NCI-H2171 treated with DMSO at 0.1 percent for 48 hours (cell line): ENCODE measurements at places on chromosomes 5 and 9.

DNA sequence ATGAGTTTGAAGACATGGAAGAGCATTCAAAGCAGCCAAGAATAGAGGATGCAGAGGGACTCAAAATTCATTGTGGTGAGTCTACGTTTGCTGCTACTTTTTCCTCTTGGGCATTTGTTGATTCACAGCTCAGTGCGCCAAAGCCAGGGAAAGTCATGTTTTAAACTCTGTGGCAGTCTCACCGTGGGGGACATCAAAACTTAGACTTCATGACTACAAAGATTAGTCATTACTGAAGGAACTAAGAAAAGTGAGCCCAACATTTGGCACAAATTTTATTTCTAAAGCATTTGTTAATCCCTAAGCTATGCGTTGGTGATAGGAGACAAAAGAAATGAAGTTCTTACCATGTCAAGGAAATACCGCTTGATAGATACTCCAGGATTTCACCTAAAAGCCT is 73.7 kb upstream of the MTAP start:
- no peak for DNase-seq

DNA sequence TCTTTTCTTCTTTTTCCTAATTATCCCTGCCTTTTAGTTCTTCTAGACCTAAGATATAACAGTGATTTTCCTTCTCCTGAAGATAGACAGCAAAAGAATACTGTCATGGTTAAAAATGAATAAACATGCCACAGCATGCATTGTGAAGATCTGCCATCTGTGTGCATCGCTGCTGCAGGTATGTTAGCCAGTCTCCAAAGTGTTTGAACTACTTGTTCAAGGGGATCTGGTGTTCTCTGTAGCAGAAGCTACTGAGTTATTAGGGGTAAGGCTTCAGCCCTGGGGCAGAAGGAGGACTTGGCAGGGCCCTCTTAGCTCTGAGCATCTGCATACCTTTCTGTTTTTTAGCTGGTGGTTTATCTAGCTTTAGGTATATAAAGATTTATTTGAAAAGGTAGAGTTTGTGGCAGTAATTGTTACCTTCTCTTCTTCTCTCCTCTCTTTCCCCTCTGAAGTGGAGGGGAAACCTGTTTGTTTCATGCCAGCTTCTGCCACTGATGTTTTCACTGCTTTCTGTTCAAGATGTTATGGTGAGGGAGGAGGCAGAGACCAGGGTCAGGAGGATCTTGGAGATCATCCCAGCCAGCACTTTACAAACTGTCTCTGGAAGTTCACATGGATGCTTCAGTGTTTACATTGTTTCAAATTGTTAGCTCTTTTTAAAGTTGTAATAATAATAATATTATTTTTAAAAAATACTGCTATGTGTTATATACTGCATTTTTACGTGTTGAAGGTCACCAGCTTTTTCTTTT is 25.2 kb downstream of the GALNT10 start:
- DNase-seq, result peak; percentile 74

GRCh38 chr5:148939676-148940075 is 113.3 kb downstream of the ADRB2 start:
- DNase-seq, result no peak

GRCh38 chr9:114288193-114289091 is 34.5 kb upstream of the ORM1 start:
- DNase-seq, result peak; percentile 92

DNA sequence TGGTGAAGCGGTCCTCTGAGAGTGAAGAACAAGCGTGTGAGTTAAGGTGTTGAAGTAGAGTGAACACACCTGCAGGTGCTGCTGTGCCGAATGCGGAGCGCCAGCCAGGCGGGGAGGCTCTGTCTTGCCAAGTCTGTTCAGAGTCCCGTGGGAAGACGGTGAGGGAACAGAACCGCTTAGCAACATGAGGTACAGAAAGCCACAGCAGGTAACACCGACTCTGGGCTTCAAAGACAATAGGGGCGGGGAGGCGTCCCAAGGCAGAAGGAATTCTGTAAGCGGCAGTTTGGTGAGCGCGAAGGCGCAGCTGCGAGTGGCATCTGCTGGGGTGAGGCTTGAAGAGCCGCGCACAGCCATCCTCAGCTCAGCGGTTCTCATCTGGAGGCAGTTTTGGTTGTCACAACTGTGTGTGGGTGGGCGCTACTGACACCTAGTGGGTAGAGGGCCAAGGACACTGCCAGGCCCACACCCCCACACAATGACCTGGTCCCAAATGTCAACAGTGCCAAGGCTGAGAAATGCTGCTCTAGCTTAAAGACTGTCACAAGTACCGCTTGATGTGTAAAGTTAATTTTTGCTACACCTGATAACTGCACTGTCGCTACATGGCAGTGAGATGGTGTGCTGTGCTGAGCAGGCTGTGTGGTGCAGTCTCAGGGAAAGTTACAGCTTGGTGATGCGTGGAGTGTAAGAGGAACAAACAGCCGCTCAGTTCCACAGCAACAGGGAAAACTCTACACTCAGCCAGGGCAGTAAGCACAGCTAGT is 67.4 kb upstream of the TBC1D9B start:
- peak; percentile 88 for DNase-seq
